ENCODE measurements at places on chromosomes 3 and 15. TPM values are rescaled to one million over a fixed set of nuclear protein-coding genes. Genes with fewer than 3 reads are reported as not detected.

The OXNAD1 gene
- 9.3 TPM for total RNA-seq

The LAMB2 gene
- 2,279 TPM for total RNA-seq

The TRPM1 gene
- total RNA-seq, result not detected

The CASR gene
- total RNA-seq, result not detected

The IL12A gene
- 3.7 TPM for total RNA-seq

The ATP13A5 gene
- not detected for total RNA-seq

The GADL1 gene
- total RNA-seq, result not detected

The ARRDC4 gene
- total RNA-seq, result 54.2 TPM

The RBPMS2 gene
- total RNA-seq, result 0.07 TPM
